Left lung (tissue), 14 donors: ENCODE measurements at places on chromosomes 3 and 15. TPM values are rescaled to one million over a fixed set of nuclear protein-coding genes. Genes with fewer than 3 reads are reported as not detected.

DNA sequence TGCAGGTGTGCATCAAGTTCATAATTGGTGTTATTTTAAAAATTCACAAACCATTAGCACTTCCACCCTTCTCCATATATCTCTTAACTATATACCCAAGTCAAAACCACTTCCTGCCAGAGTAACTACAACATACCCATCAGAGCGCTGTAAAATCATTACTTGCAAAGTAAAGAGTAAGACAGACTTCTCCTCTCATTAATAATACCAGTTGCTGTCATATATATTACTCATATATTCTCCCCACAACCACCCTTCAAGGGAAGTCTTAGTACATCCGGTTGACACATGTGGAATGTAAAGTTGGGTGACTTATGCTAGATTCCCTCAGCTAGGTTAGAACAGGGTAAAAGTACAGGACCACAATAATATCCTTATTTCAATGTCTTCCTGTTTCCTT, 5.6 kb downstream of the TERC start:
- DNase-seq: no peak

DNA sequence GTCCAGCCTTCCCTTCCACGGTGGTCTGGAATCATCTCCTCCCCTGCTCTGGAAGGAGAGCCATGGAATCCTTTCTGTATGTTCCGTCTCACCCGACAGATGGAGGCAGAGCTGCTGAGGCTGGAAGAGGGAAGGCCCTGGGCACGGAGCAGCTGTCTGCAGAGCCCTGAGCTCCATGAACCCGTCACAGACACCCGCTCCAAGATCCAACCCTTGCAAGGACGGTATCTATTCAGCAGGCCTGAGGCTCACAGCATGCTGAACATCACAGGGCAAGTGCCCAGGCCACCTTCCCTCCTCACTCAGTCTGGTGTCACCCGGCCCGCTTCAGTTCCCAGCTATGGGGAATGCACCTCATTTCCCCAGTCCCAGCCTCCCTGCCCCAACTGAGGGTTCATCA, 103.9 kb downstream of the LRIG1 start:
- no peak for DNase-seq

SERPINI1 gene
- 19.5 TPM for polyA plus RNA-seq

- no peak for DNase-seq
Measured at GRCh38 chr3:185330644-185331043, 32.3 kb upstream of the MAP3K13 start.

NCK1 gene
- 54.6 TPM for polyA plus RNA-seq

PTX3 gene
- polyA plus RNA-seq: 39.8 TPM

ECE2 gene
- polyA plus RNA-seq: not detected

DNA sequence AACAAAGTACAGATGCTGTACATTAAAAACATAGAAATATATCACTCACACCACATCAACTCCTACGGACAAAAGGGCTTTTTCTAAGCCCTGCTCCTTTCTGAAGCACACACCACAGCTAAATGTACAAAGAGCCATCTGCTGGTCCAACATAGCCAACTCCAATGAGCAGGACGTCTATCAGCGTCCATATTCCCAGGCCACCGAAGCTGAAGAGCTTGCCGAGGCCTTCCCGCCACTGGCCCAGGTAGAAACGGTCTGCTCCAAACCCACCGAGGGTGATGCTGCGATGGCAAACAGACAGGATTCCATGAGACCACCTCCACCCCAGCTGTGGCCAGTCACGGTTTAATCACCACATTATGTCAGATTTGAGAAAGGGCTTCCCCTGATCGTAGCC, 9.8 kb downstream of the TM2D3 start:
- DNase-seq: no peak

- no peak for DNase-seq
Measured at GRCh38 chr15:99712415-99712814, 20.8 kb downstream of the LYSMD4 start.

DNA sequence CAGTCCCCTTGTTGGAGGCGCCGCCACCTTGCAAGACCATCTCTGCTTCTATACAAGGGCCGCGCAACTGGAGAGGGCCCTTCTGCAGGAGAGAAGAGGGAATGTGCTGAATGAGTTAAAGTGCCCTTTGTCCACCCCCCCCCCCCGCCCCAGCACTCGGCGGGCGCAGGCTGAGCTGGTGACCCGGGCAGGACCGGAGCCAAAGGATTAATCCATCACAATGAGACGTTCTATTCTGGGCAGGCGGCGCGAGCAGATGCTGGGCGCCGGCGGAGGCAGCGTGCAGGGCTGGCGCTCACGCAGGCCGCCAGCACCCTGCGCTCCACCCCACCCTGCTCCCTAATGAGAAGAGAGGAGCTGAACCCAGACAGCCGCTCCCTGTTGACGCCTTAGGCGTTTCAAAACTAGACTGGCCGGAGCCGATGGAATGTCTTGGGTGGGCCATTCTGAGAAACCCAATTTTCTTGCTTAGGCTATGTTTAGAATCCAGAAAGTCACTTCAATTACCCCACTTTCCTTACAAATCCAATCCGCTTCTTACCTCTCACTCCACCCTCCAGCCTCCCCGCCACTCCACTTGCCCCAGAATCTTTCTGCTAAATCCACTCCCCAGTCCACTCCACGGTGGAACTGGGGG, 32.9 kb downstream of the GJD2 start:
- peak; percentile 72 for DNase-seq

CAV3 gene
- 0.38 TPM for polyA plus RNA-seq

CTXN2 gene
- polyA plus RNA-seq: not detected

DNA sequence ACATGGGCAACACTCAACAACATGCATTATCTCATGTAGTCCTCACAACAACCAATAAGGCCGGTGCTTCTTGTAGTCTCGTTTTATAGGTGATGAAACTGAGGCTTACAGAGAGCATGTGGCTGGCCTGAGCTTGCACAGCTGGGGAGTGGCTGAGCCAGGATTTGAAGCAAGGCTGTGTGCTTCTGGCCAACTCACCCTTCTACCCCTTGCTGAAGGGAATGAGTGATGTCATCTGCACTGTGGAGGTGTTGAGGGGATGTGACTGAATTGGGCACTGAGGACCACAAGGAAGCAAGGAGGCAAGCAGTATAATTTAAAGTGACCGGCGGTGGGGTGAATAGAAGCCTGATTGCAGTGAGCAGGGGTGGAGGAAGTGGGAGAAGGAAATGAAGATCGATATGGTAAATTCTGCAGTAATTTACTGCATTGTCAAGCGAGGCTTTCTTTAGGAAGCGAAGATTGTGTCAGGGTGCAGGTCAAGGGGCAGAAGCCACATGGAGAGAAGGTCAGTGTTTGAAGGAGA, 62.3 kb downstream of the MINAR1 start:
- no peak for DNase-seq

DNA sequence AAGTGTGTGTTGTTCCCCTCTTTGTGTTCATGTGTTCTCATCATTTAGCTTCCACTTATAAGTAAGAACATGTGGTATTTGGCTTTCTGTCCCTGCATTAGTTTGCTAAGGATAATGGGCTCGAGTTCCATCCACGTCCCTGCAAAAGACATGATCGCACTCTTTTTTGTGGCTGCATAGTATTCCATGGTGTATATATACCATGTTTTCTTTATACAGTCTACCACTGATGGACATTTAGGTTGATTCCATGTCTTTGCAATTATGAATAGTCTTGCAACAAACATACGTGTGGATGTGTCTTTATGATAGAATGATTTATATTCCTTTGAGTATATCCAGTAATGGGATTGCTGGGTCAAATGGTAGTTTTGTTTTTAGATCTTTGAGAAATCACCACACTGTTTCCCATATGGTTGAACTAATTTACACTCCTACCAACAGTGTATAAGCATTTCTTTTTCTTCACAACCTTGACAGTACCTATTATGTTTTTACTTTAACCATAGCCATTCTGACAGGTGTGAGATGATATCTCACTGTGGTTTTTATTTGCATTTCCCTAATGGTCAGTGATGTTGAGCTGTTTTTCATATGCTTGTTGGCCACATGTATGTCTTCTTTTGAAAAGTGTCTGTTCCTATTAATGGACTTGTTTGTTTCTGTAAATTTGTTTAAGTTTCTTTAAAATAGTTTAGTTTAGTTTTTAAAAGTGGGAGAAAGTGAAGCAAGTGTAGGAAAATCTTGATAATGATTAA, 21.9 kb upstream of the SLC30A4 start:
- DNase-seq: no peak

GRCh38 chr15:78540871-78541743, 863 bp downstream of the PSMA4 start:
- DNase-seq: no peak

GRCh38 chr3:5014391-5014790, 35.2 kb downstream of the BHLHE40 start:
- no peak for DNase-seq

GREM1 gene
- 0.11 TPM for polyA plus RNA-seq

DPPA2 gene
- polyA plus RNA-seq: not detected

DNA sequence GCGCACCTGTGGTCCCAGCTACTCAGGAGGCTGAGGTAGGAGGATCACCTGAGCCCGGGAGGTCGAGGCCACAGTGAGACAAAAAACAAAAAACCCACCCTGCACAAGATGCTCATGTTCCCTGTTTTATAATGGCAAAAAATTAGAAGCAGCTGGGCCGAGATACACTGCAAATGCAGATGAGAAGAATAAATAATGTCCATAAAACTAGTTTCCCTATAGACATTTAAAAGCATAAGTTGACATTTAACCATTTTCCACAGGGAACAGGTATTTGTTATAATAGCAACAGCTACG, 537 bp upstream of the SCAP start:
- no peak for DNase-seq

DNA sequence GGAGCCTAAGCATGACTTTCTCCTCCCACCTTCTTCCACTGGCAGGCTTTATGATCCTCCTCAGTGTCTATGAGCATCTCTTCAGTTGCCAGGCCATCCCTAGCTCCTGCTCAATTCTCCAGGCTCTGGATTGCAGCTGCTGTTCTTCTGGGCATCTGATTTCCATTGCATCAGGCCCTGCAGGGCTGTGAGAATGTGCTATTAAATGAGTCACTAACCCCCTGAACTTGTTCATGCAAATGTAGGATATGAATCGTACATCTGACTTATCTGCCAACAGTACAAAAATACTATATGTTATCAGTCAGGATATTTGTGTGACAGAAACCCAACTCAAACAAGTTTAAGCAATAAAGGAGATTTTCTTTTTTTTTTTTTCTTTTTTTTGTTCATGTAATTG, 11.9 kb downstream of the GPR176 start:
- DNase-seq: no peak

GRCh38 chr3:8981296-8981695, 18.0 kb upstream of the RAD18 start:
- DNase-seq: no peak

TRPM1 gene
- polyA plus RNA-seq: 0.04 TPM

DNA sequence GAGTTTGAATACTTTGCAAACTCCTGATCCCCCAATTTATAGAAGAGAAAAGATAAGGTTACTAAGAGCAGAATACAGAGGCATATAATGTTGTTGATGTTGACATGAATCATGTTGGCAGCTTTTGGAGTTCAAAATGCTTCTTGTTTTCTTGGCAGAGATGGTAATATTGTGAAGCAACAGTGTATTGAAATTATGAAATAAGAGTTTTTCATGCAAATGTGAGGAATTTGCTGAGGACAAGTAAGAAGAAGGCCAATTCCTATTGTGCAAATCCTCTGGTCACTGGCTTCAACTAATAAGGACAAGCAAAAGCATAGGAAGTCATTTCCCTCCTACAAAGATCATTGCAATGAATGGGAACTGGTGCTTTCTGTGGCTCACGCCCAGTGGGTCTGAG, 126.9 kb upstream of the CHL1 start:
- DNase-seq: no peak

DNA sequence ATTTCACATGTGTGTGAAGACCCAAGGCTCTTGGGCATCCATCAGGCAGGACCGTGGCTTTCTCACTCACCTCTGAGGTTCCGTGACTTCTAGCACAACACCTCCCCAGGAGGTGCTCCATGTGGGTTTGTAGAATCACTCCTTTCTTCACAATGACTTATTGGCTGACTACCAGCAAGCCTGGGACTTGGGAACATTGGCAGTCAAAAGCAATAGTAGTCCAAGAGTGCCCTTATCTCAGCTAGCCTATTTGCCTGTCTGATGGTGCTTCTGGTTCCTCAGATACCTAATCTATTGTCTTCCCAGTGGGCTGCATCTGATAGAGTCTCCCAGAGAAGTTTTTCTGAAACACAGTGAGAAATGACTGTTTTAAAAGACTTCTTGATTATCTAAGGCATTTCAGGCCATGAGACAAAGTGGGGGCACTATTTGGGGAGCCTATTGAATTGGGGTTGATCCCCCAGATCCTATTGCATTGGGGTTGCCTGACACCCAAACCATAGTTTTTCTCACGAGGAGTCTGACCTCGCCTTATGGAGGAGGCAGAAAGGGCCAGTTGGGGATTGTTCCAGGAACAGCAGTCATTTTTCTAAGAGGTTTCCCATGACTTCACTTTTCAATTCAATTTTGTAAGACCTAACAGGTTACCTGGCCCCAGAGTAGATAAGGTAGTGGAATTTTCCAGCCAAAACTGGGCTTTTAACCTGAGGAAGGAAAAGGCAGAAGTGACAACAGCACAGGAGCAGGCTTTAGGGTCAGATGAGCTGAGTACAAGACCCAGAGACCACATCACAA, 88.0 kb downstream of the CYP19A1 start:
- DNase-seq: no peak

GRCh38 chr3:194064380-194065332, 71.3 kb upstream of the HES1 start:
- DNase-seq: no peak

ADIPOQ gene
- not detected for polyA plus RNA-seq

GRM2 gene
- polyA plus RNA-seq: 0.87 TPM

DNA sequence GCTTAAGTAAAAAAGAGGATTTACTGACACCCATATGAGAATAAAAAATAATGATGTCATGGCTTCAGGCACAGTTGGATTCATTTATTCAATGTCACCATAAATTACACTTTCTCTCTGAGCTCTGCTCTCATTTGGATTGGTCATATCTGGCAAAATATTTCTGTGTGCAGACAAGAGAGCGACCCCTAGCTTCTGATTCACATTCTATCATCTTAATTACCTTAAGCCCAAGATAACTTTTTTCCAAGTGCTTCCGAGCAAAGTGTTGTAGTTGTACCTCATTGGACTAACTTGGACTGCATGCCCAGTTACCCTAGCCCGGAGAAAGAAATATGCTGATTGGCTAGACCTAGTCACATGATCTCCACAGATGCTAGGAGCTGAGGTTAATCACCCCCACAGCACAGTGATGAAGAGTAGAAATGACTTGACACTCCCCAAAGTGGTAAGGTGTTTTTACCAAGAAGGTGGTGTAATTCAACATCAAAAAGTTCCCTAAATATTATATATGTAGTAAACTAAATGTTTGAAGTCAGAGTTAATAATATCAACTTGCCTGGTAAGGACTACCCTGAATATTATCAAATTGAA, 552.2 kb upstream of the SUCLG2 start:
- DNase-seq: no peak

SNX22 gene
- polyA plus RNA-seq: 3.0 TPM

- DNase-seq: no peak
Measured at GRCh38 chr3:140552403-140552802, 125.5 kb upstream of the TRIM42 start.

GRCh38 chr3:145869958-145870357, 291.0 kb downstream of the PLOD2 start:
- DNase-seq: no peak

SCN11A gene
- polyA plus RNA-seq: 1.0 TPM

- peak; percentile 36 for DNase-seq
Measured at GRCh38 chr3:62876064-62876463, 848 bp upstream of the CADPS start.

GRCh38 chr15:48720646-48721045, 75.1 kb upstream of the FBN1 start:
- no peak for DNase-seq
